ENCODE measurements at places on chromosomes 7 and 10. TPM values are rescaled to one million over a fixed set of nuclear protein-coding genes. Genes with fewer than 3 reads are reported as not detected.

The ALOX5 gene
- 11.4 TPM for polyA plus RNA-seq

- H3K27ac ChIP-seq, result no peak overlapping the region
- no peak for DNase-seq
- no peaks in the 10 kb centered on the region for H3K27me3 ChIP-seq
- H3K4me3 ChIP-seq, result no peak overlapping the region
- no peaks in the 10 kb centered on the region for H3K4me1 ChIP-seq
Observed at GRCh38 chr10:123442901-123443300, 223.3 kb upstream of the GPR26 start.

- H3K27ac ChIP-seq, result no peak within 1 kb of the TSS
- no peaks in the 10 kb centered on the region for H3K4me1 ChIP-seq
- H3K27me3 ChIP-seq, result no peaks in the 10 kb centered on the region
- no peaks in the 10 kb centered on the region for H3K36me3 ChIP-seq
- DNase-seq, result no peak
- H3K4me3 ChIP-seq, result no peak within 1 kb of the TSS
Observed at GRCh38 chr7:100949227-100949932, at the start of gene MUC3A. MUC3A (plus strand) TSS chr7:100949534; CDS start chr7:100949625, 91 bp downstream.

DNA sequence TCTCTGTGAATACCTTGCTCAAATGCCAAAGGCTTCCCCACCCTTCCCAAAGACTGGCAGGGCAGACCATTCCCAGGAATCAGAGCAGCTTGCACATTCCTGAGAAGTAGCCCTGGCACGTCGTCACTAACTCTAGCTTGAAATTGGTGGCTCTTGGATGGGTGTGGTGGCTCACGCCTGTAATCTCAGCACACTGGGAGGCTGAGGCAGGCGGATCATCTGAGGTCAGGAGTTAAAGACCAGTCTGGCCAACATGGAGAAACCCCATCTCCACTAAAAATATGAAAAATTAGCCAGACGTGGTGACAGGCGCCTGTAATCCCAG is 108.2 kb upstream of the MPP7 start:
- H3K4me3 ChIP-seq, result no peak overlapping the region
- no peak overlapping the region for H3K27ac ChIP-seq
- DNase-seq, result no peak
- H3K36me3 ChIP-seq, result no peaks in the 10 kb centered on the region
- no peaks in the 10 kb centered on the region for H3K27me3 ChIP-seq
- H3K4me1 ChIP-seq, result no peaks in the 10 kb centered on the region

DNA sequence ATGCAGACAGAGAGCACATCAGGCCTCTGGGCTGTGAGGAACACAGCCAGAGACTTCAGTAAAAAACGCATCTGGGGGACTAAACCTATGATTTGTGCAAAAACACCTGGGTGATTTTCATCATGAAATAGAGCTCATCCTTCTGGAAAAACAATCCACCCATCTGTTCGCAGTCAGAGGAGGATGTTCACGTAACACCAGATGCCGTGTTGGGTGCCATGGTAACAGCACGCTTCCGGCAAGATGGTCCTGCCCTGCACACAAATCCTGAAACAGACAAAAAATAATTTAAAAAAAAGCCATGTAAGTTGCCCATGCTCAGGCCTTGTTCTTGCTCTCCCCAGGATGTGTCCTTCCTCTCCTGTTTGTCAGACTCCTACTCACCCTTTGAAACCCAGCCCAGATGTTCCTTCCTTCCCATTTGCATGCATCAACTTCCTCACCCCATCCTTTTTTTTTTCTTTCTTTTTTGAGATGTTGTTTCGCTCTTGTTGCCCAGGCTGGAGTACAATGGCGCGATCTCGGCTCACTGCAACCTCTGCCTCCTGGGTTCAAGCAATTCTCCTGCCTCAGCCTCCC is 28.3 kb upstream of the GNA12 start:
- H3K4me1 ChIP-seq, result no peaks in the 10 kb centered on the region
- H3K4me3 ChIP-seq, result no peak overlapping the region
- no peak overlapping the region for H3K27ac ChIP-seq
- DNase-seq, result no peak
- no peaks in the 10 kb centered on the region for H3K36me3 ChIP-seq

Measured in testis (tissue), 5 donors.